ENCODE measurements at places on chromosomes 1 and 21.
A peak's percentile ranks its signal among the peaks of the same experiment; 100 is the strongest.

DNA sequence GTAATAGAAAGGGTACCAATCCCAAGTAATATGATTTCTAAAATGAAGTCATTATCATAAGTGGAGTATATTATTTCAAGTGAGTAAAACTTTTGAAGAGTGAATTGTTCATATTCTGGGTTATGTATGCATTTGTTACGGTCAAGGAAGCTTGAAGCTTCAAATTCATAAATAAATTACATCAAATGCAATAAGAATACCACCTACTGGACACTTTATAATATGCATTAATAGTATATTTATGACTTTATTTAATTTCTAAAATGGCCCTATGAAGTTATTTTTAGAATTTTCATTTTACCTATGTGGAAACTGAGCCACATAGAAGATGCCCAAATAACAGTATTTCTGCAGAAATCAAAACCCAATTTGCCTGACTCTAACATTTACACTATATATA is 260.6 kb downstream of the SMYD3 start:
- DNase-seq = no peak

DNA sequence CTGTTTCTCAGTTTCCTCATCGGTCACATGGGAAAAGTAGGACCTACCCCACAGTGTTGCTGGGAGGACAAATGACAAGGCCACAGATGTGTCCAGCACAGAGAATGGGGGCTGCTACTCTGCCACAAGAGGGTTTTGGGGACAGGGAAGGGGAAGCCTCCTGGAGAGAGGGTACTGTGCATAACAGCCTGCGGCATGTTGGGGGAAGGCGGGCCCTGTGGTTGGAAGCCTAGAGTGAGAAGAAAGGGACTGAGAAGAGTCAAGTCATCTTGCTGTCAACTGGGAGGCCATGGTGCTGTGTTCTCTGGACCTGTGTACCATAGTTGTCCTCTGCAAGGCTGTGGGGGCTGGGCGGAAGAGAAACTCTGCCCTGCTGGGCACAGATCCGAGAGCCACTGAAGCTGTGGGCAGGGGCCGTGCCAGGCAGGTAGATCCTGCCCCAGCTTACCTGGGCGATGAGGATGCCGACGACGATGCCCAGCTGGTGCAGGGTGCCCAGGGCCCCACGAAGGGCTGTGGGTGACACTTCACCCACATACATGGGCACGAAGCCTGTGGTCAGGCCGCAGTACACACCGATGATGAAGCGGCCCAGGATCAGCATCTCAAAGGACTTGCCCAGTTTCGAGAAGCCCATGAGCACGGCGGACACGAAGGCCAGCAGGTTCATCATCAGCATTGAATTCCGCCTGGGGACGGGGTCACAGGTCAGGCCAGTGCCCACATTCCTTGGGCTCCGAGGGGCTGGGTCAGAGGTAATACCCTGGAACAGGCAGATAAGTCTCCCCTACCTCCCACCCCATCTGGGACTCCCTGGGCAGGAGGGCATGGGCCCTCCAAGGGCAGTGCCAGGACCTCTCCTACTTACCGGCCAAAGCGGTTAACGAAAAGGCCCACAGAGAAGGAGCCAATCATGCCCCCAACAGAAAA is 28.2 kb downstream of the SLC2A1 start:
- DNase-seq = no peak

GRCh38 chr1:45335855-45336324 is 4.1 kb upstream of the TOE1 start:
- no peak for DNase-seq

GRCh38 chr1:101236516-101237228 is at the start of gene S1PR1:
S1PR1 (plus strand) TSS chr1:101237019; CDS start chr1:101238985, 1,966 bp downstream.
- DNase-seq = peak; percentile 41

DNA sequence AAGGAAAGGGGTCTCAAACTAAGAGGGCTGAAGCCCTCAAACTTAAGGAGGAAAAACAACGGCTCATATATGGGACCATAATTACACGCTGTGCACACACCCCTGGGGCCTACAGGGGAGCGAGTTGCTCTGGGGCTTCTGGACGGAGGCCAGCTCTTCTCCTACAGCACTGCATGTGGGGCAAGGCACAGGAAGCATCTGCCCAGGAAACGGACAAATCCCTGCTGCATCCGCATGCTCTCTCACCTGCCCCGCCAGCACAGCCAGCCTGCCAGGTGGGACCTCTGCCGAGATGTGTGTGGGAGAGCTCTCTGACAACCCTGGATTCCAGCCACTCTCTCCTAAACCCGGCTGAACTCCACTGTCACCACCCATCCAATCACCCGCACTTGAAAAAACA is 54.1 kb downstream of the MRPL37 start:
- DNase-seq = no peak

DNA sequence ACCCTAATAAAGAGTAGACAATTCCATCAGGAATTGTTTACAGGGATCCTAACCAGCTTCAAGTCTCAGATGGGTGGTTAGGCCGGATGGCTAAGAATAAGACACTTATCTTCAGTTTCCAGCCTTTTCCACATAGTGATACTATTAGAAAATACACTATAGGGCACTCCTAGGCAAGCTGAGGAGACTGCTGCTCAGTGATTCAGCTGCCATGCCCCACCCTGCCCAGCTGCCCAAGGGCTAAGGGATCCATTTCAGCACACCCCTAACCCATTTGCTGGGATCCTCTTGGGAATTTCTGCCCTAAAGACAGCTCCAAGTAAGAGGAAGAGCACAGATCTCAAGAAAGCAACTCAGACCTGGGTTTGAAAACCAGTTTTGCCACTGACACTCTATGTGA is 31.9 kb downstream of the PLPP3 start:
- no peak for DNase-seq

DNA sequence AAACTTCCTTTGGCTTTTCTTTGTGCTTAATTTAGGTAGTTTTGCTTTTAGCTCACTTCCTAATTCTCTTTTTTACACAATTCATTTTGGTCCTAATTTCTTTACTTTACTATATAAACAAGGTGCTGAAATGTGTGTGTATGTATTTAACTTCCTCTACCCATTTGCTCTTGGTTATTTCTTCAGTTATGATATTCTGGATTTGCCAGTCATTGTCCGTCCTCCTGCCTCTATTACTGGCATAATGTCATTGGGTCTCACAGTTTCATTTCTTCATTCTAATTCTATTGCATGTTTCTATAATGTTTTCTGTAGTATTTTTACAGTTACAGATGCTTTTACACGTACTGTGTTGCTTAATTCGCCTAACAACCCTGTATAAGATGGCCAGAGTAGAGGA is 96.2 kb downstream of the ZMYM4 start:
- no peak for DNase-seq

- no peak for DNase-seq
Measured at GRCh38 chr1:209839875-209840546, 12.2 kb downstream of the UTP25 start.

- no peak for DNase-seq
Measured at GRCh38 chr1:201329801-201330200, 46.5 kb downstream of the PKP1 start.

DNA sequence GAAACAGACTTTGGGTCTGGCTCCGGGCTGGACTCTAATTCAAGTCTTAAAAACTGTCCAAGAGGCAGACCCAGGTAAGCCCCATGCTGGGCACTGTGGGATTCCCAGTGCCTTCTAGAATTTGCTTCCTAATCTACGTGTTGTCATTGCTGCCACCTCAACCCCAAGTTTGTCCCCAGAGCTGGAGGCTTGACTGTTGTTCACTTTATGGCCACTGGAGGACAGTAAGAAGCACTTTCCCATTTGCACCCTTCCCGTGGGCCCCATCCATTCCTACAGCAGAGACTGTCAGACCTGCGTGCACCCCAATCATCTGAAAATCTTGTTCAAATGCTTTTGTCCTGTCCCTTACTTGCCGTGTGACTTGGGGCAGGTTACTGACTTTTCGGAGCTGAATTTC is 29.4 kb upstream of the VASH2 start:
- DNase-seq = no peak
